ENCODE measurements at places on chromosomes 16 and 17.

DNA sequence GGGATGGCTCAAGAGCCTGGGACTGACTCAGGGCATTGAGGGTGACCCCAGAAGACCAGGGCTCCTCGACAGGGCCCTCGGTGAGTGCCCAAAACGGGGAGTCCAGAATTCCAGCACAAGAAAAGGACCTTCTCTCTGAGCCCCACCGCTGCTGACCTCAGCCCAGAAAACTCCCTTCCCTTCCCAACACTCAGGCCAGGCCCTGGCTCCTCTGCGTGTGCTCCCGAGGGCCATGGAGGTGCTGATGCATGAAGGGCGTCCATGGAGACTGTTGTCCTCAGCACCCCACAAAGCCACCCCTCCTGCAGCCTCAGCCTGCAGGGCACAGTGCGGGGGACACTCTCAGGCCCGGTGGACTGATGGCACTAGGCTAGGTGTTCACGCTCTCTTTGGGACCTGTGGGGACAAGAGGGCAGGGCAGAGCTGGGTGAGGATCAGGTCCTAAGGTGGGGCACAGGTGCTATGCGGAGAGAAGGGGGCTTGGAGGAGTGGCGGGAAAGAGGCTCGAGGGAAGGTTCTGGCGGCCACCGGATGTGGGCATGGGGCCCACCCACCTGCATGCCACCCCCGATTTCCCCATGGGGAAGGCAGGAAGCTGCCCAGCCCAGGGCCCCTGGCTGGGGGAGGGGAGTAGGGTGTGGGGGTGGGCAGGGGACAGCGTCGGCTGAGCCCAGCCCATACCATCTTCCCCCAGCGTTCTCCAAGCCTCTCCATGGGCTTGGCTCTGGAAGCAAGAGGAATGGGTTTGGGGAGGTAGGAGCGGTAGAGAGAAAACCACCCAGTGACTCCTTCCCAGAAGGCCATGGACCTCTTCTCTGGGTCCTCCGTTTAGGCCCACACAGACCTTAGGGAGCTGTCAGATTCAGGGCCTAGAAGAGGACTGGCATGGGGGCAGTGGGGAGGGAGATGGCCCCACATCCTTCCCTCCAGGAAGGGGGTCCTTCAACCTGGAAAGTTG is 4.5 kb upstream of the TSPOAP1 start:
- no peak for DNase-seq

GRCh38 chr17:4463818-4464476 is 30.2 kb downstream of the SPNS3 start:
- DNase-seq: no peak

DNA sequence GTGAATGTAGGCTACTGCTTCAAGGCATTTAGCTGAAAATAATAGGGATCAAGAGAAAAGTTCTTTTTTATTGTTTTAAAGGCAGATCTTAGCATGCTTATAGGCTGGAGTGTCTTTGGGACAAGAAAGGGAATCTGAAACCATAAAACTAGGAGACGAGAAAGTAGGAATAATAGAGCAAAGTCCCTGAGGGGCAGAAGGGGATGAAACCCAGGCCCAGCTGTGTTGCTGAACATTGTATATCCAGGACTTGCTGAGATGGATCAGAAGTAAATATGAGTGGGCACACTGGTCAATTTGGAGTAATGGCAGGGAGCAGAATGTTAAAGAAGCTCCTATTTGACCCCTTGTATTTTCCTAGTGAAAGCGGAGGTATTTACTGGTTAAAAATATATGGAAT is 9.3 kb downstream of the ZNF689 start:
- no peak for DNase-seq

- DNase-seq: no peak
These were observed 10.2 kb downstream of the CYTH1 start for GRCh38 chr17:78771758-78772382.

DNA sequence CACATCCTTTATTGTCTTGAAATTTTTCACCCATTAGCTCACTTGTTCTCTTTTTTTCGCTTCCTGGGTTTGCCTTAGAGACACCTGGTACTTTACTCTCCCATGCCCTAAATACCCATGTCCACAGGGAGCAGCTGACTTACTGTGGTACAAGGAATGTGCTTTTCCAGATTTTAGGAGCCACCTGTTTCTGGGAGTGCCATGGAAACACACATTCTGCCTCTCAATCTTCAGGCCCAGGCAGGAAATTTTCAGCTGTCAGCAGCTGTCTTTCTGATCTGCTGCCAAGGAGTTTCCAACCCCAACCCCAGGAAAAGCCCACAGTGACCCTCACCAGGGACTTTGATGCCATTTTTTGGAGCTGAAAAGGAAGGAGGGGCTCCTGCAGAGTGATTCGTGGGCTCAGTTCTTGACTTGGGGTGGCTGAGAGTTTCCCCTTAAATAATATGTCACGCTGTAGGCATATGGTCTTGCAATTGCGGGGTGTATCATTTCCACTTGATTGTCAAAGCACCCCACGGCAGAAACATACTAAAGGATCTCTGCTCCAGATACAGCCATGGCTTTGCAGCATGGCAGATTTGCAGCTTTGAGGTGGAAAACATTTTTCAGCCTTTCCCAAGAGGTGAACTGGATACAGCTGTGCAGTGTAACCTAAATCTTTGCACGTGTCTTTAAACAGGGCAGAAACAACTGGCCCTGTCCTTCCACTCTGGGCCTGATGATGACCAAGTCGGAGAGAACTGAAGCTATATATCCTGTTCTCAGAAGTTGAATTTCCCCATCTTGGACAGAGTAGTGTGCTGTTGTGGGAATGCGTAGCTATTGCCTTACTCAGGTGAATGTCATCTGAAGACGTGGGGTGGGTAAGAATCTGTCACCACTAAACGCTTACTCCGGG is 19.2 kb downstream of the RBFOX1 start:
- no peak for DNase-seq

DNA sequence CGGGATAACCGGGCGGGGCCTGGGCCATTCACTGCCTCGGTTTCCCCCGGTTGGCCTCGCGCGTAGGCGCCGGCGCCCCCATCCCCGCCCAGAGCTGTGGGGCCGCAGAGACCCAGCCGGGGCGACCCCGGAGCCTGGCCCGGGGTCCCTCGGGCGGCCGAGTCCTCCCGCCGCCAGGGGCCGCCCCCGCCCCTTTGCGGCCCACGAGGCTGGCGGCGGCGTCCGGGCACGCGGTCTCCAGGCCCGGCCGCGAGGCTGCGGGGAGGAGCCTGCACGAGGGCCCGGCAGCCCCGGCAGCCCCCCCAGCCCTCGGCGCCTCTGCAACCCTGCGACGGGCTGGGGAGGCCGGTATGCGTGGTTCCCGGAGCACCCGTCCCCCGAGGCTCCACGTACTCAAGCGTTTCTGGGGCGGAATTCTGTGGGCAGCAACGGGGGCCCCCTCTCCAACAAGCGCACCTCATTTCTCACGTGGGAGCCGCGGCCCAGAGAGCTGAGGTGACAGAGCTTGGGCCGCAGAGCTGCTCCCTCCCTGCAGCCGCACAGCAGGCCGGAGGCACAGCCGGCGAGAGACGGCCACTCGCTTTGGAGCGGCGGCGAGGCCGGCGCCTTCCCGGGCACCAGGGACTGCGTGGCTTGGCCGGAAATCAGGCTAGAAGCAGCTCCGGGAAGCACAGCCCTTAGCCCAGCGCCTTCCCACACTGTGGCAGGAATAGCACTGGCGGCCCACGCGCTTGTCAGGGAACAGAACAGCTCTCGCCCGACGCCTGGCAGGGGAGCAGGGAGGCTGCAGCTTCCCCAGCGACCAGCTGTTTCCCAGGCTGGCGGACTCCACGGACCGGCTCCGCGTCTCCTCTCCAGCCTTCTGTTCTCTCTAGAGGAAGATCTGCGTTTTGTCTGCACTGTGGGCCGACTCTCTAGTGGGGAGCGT is 867 bp upstream of the LIMD2 start:
- no peak for DNase-seq

DNA sequence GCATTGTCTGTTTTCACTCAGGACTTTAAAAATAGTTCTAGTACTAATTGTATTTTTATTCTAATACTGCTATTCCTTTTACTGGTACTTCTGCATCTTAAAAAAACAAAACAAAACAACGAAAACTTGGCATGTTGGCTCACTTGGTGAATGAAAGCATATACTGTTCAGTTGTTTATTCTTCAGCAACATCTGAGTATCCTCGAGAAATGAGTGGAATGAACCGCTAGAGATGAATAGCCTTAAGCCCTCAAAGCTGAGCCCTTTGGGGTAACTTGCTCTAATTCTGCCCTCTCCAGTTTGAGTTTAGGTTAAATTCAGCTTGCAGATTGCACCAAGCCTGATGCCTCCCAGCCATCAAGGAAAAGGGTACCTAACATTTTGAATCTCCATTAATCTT is 126.5 kb downstream of the WWOX start:
- no peak for DNase-seq

GRCh38 chr16:72787130-72787513 is 260.8 kb downstream of the ZFHX3 start:
- peak; percentile 91 for DNase-seq

DNA sequence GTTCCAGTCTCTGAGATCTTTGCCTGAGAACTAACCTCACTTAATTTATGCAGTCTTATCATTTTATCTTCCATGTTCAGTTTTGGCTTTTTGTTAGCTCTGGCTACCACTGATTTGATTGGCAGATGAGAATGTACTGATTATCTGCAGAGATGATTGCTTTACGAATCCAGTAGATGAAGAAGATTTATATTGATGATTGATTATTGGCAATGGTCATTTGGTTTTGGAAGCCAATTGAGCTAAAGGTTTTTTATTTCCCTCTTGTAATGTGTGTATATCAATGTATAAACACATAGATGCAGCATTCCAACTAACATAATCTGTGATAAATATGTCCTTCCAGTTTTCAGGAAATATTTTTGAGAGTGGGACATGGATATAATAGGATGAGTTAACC is 763.6 kb downstream of the CDH11 start:
- DNase-seq: no peak

DNA sequence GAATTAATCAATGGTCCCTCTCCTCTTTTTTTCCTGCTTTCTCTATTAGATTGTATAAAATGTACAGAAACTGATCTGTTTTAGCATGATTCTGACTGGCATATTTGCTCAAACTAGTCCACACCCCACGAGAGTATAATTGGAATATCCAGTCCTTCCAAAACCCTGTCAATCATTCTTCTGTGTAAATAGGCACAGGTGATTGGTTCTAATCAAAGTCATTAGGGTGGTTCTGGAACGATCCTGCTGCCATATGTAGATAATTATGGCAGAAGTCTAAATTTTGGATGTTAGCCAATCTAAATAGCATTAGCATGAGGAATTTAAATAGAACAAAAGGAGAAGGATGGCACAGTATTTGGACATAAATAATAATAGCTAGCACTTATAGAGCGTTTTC is 165.7 kb downstream of the SHISA6 start:
- DNase-seq: no peak

DNA sequence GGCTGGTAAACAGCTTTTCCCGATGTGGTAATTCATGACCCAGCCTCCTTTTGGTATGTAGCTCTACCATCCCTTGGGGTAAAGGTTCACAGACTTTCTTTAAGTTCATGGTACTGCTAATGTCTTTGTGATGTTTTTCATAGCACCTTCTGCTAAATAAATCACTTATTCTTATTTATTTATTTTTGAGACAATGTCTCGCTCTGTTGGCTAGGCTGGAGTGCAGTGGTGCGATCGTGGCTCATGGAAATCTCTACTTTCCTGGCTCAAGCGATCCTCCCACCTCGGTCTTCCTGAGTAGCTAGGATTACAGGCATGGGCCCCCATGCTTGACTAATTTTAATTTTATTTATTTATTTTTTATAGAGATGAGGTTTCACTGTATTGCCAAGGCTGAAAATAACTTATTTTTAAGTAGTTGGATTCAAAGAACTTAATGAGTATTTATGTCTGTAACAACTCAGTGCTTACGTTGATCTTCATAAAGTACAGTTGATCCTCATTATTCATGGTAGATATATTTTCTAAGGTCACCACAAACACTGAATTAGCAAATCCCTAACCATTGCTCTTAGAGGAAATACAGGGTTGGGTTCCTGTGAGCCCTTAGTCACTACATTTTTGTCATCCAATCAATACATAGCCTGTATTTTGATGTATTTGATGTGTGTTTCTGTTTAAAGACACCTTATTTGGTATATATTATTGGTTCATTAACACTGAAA is 97.1 kb downstream of the SHISA9 start:
- DNase-seq: no peak

GRCh38 chr16:79933603-79934002 is 333.1 kb upstream of the MAF start:
- DNase-seq: no peak

- no peak for DNase-seq
These were observed 16.8 kb downstream of the G6PC3 start for GRCh38 chr17:44087319-44087718.

GRCh38 chr16:81711657-81712319 is 67.3 kb upstream of the PLCG2 start:
- no peak for DNase-seq

DNA sequence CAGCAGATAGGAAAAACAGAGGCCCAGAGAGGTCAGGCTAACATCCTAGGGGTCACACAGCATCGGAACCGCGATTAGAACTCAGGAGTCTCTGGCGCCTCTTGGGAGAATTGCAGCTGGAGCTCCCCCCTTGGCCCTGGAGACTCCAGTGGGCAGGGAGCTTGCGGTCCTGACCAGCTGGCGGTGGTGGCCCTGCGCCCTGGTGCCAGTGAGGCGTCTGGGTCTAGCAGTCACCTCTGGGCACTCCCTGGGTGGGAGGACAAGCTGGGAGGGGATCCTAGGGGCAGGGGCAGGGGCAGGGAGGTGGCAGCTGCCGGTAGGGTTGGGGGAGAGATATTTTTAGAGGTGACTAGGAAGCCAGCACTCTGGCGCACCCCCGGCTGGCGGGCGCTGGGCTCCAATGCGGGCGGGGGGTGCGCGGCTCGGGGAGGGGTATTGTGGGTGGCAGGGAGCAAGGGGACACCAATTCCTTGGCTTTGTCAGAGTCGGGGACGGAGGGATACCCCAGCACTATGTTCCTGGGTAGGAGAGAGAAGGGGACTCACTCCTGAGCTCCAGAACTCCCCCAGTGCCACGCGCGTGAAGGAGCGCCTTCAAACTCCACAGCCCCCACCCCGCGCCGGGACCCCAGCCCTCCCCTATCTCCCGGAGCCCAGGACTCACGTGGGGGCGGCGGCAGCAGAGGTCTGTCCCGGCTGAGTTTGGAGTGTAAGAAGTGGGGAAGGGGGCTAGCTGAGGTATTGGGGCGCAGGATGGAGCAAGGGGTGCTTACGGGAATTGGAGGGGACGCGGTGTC is 584 bp downstream of the PHOSPHO1 start:
- no peak for DNase-seq

DNA sequence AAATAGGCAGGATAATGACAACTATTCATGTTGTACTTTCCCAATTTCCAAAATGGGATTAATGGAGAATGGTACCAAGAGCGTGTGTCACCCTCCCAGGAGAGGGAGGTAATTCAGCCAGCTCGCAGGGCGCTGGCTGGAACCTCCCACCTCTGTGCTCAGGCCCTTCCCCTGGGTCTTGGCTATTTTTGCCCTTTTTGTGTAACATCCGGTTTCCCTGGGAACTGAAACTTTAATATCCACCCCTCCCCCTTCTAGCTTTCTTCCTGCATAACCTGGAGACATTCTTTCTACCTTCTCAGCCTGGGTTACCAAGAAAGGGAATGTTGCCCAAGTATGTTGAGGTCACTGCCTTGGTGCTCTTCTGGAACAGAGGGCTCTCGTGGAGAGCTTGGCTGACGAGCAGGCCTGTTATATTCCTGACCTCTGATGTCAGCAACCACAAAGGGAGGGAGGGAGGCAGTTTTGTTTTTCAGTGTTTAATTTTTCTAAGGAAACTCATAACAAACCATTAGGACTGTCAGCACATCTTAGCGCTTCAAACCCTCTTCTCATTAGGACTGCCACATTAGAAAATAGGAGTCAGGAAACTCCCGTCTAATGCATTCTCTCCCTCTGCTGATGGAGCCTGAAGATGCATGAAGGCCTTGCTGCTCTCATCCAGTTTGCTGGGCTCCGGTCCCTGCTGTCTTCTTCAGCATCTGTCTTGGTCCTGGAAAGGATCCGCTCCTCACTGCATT is 25.6 kb downstream of the ITGB3 start:
- no peak for DNase-seq
